ENCODE measurements at places on chromosomes 4 and X.
A peak's percentile ranks its signal among the peaks of the same experiment; 100 is the strongest.

DNA sequence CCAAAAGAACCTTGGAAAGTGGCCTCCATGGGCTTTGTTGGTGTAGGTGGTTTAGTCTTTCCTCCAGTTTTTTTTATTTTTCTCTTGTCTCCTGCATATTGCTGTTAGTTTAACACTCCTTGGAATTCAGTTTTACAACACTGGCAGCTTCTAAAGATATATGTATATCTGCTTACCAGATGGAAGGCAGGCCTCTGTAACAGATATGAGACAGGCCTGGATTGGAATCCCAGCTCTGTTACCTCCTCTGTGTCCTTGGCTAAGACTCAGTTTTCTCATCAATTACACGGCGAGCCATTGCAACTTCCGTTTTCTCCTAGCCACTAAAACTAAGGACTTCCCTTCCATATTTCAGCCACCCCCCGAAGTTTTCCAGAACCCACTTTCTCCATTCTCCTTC lies 133.4 kb upstream of the SMAD1 start:
- DNase-seq: no peak

- DNase-seq: no peak
Measured at GRCh38 chrX:154541896-154542722, 4.5 kb downstream of the G6PD start.

GRCh38 chrX:18898492-18898891 lies 85.4 kb downstream of the PHKA2 start:
- no peak for DNase-seq

GRCh38 chr4:135249024-135249423 lies 1047.4 kb upstream of the PABPC4L start:
- peak; percentile 9 for DNase-seq

DNA sequence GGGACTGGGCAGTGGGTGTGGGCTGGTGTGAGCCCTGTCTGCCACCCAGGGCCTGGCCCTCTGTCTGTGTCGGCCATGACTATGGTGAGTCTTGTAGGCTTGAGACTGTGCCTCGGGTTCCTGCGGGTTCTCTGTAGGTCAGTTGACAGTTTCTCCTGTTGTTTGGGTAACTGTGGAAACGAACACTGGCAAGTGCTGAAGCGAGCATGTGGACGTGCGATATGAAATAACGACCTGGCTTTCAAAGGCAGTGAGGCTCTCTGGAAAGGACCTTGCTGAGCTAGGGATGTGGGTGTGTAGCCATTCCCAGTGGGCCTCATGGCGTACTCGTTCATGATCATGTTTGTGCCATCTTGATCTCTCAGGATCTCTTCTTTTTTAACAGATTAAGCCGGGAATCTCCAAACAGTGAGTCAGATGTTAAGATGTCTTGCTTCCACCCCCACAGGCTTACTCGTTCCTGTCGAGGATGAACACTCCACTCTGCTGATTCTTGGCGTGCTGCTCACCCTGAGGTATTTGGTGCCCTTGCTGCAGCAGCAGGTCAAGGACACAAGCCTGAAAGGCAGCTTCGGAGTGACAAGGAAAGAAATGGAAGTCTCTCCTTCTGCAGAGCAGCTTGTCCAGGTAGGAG lies 41.3 kb downstream of the HTT start:
- no peak for DNase-seq

- DNase-seq: peak; percentile 84
Measured at GRCh38 chr4:151718984-151719955, 41.5 kb downstream of the GATB start.

DNA sequence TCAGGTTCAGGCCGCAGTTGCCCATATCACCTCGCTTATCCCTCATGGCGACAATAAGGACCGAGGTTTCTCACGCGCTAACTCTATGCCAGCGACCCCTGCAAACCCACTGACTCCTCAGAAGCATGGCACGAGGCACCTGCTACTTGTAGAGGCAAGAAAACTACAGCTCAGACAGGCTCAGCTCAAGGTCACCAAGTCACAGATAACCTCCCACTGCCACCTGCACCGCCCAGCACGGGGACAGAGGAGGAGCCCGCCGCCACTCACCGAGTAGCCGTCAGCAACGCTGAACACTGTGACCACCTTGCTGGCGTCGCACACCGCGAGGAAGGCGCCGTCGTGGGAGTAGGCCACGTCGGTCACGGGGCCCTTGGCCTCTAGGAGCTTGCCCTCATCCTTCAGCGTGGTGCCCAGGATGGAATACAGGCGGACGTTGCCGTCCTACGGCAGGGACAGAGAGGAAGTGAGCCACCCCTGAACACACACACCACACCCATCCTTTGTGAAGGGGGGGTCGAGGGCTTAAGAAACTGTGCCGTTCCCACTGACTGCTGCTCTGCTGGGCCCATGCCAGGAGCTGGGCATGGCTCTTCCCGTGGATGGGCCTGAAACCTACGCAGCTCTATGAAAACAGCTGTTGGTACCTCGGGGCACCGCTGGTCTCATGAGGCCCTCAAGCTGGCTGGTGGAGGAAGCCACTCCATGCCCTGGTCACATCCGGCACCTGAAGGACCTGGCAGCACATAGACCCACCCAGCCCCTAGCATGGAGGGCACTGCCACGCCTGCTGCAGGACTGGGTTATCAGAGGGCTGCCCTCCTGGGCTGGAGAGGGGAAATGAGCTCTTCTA lies 38.9 kb downstream of the WDR1 start:
- no peak for DNase-seq

DNA sequence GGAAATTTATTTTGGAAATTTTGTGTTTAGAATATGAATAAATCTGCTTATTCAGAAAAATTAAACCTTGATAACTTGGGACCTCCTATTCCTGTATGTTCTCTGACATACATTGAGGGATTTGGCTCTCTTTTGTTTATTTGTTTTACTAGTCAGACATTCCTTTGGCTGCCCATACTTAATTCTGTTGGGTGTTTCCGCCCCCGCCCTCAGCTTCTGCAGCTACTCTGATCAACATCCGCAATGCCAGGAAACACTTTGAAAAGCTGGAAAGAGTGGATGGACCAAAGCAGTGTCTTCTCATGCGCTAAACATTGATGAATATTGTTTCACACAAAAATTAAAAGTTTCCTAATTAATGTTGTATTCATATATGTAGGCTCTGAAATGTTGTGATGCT lies 40.5 kb downstream of the RRAGB start:
- DNase-seq: no peak

DNA sequence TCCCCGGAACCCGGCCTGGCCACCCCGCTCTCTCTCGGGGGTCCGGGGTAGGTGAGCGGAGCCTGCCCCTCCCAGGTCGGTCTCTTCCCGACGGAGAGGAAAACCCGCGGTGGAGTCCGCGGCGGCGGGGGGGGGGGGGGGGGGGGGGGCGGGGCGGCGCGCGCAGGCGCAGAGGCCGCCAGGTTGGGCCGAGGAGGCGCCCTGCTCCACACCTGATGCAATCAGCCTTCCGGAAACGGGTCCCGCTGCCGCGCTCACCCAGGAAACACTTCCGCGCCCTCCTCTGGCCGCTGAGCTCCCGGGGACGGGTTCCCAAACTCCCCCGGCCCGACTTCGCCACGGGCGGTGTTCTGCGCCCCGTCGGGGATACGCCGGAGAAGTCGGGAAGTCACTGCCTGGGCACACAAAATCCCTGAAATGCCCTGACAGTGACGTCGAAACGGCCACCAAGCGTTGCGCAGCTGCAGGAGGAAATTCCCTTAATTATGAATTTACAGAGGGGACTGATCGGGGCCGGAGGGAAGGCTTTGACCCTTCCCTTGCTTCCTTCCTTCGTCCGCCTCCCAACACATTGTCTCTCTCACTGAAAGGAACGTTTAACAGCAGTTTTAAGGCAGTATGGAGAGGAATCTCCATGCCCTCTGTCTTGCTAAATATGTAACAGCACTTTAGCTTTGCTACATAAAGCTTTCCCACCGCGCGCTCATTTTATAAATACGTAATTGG lies 2.1 kb upstream of the APBB2 start:
- peak; percentile 94 for DNase-seq

- DNase-seq: no peak
Measured at GRCh38 chr4:138938366-138938690, 77.3 kb upstream of the NOCT start.

DNA sequence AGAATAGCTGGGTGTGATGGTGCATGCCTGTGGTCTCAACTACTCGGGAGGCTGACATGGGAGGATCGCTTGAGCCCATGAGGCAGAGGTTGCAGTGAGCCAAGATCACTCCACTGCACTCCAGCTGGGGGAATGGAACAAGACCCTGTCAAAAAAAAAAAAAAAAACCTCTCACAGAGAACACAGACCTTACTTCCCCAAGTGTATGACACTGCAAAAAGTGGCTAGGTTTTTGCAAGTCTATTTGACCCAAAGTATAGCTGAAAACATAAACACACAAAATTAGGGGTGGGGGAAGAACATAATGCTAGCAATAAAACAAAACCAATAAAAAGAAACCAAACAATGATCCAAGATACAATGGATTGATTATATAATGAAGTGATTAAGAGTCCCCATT lies 6.7 kb downstream of the LAMP2 start:
- no peak for DNase-seq

GRCh38 chrX:12411831-12412230 lies 273.6 kb downstream of the FRMPD4 start:
- no peak for DNase-seq

- no peak for DNase-seq
Measured at GRCh38 chr4:7803371-7803770, 136.3 kb downstream of the AFAP1 start.

DNA sequence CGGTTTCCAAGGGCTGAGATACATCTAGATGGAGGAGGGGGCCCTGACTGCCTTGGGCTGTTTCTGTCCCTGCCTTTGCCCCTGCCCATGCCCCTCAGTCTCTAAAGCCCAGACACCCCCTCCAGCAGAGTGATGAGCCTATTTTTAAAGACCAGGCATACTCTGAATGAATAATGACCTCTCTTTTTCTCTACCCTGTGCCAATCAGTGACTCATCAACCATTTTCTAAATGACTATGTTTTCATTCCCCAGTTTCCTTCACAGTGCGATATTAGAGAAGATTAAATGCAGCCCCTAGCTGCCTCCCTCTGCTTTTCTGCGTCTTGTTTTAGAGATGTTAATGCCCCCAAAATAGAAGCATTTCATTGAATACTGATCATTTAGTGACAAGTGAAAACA lies 15.5 kb upstream of the NHS start:
- DNase-seq: no peak

- no peak for DNase-seq
Measured at GRCh38 chrX:11470250-11470974, 177.2 kb downstream of the AMELX start.

DNA sequence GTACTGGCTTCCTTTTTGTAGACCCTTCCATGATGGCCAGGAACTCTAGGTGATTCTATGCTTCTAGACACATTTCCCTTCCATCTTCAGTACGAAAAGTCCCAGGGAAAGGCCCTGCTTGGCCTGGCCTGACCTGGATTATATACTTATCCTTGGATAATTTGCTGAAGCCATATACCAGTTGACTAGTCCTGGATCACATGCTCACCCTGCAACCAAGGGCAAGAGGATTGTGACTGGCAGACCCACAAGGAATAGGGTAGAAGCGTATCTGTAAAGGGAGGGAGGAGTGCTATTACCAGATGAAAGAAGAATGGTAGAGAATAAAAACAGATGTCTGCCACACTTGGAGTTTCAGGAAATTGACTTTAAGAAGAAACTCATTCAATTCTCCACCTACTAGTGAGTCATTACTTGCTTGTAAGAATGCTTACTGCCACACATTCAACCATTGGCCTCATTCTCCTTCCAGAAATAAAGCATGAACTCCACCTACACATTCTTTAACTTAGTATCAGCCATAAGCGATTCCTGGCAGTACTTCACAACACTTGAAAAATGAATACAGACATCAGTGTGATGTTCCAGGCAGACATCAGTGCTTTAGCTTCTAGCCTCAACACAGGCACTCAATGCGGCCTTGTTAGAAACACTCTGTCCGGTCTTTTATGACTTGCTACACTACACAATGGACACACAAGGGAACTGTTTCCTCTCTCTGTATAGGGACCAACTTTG lies 141.8 kb downstream of the CBR4 start:
- no peak for DNase-seq

GRCh38 chrX:40169193-40170101 lies 71.7 kb upstream of the BCOR start:
- DNase-seq: peak; percentile 79

DNA sequence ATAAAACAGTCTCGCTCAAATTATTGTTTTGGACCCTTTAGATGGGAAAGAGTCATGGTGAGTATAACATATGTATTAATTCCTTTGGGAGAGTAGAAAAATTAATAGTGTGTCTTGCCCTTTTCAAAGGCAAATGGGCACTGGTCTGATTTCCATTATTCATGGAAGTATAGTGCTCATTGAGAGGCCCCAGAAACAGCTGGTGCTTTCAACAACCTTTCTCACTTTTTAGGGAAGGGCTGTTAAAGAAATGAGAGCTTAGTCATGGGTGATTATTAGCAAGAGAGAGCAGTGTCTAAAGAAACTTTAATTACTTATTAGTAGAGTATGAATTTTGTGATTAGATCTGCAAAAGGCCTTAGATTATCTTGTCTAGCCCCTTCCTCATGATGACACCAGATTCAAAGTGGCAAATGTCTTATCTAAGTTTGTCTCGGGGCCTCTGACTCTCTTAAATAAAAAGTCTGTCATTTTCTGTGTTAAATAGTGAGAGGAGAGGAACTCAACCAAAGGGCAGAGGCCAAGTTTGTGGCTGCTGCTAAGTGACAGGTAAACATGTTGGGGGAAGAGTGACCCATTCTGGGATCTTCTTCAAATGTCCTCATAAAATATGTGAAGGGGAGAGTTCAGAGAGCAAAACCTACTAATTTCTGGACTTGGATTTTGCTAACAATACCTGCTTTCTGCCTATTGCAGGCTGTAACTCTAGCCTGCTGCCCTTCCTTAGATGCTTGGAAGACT lies 110.6 kb downstream of the REPS2 start:
- no peak for DNase-seq

DNA sequence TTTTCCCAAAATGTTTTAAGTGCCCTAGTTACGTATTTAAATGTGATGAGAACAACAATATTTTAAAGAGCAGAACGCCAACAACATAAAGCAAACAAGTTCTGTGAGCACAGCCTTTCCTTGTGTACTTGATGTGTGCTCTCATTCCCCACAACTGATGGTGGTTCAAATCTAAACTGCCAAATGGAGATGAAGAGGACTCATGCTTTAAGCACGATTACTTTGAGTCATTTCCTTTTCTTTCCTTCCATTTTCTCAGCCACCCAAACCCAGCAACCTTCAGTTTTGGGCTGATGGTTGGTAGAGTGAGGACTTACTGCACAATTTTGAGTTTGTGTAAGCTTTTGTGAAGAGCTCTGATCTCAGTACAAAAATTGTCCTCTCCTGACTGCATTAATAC lies 1.7 kb downstream of the NSD2 start:
- no peak for DNase-seq

- no peak for DNase-seq
Measured at GRCh38 chr4:25117274-25117673, 43.0 kb downstream of the SEPSECS start.

DNA sequence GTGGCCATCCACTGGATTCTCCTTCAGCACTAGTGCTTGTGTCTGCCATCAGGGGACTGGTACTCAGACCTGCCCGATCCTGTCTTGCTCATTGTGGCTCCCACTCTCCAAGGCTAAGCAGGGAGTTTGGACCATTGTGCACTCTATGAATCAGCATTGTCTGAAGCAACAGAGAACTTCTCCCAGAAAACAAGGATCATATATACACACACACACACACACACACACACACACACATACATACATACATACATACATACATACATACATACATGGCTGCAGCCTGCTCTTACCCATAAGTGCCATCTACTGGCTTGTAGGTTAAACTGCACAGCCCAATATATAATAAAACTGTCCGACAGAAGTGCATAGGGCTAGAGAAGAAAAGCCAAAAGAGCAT lies 345.3 kb upstream of the LCORL start:
- peak; percentile 39 for DNase-seq

GRCh38 chrX:46582966-46583365 lies 9.4 kb downstream of the CHST7 start:
- peak; percentile 37 for DNase-seq

Data from retina (tissue), 1 donor.